ENCODE measurements at places on chromosomes 7 and 10.

DNA sequence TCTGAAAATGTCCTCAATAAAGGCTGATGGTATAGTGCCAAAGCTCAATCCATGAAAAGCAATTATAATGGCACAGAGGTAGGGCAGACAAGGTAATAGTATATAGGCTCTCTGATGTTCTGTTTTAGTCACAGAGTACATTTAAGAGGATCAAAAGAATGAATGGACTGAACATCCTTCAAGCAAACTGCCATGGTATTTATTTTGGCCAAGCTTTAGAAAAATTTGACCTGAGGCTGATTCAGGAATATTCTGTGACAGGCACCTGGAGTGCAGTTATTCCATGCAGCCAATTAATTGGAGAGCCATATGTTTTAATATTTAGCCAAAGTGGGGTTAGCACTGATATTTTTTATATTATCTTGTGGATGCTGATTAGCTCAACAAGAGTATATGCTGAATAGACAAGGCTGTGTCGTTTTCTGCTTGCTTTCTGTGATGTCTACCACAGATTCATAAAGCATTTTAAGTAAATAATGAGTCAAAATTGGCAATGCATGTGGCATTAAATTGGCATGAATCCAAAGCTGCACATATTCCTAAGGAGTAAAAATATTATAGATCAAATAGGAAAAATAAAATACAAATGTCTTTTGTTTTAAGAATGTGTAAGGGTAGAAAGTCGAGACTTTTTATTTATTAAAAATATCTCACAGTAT, 177.4 kb downstream of the PCLO start:
- DNase-seq, result no peak

- DNase-seq, result no peak
These were observed 393.8 kb downstream of the EXOC4 start for GRCh38 chr7:133646472-133647315.

- DNase-seq, result no peak
These were observed 21.8 kb upstream of the AKR1B1 start for GRCh38 chr7:134480730-134481129.

DNA sequence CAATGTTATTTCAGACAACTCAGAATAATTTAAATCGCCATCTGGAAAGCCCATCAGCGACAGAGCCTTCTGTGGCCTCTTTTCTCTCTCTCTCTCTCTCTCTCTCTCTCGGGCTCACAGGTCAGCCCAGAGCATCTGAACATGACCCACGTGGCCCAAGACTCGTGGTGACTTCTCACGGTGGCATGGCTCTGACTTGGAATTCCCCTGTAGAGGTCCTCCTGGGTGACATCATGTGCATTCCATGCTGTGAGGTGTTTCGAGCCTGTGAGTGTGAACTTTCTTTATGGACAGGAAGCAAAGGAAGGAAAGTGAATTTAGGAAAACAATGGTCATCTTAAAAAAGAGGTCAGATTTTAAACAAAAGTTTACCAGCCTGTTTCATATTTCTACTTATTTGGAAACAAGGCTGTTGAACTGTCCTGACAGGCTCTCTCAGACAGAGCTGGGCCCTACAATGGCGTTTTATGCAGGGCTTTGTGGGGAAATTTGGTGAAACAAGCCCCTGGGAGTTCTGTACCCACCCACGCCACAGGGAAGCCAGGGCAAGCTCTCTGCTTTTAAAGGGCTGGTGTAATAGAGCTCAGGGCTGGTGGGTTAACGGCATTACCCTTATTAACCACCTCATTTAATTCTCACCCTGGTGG, 359.7 kb upstream of the ZNF32 start:
- DNase-seq, result no peak

All from naive B cell (primary cell).